NCI-H446 treated with DMSO at 0.1 percent for 48 hours (cell line): ENCODE measurements at places on chromosomes 6 and 20.

GRCh38 chr6:110520209-110520965, 44.0 kb upstream of the SLC22A16 start:
- no peak for DNase-seq

GRCh38 chr6:167350731-167351655, 26.1 kb downstream of the TTLL2 start:
- no peak for DNase-seq

- DNase-seq, result no peak
These were observed 101.7 kb upstream of the BMP2 start for GRCh38 chr20:6665621-6666355.

- no peak for DNase-seq
These were observed 59.6 kb downstream of the PPP1R14C start for GRCh38 chr6:150202404-150202803.

GRCh38 chr6:139764498-139764986, 390.1 kb upstream of the CITED2 start:
- DNase-seq, result peak; percentile 20

DNA sequence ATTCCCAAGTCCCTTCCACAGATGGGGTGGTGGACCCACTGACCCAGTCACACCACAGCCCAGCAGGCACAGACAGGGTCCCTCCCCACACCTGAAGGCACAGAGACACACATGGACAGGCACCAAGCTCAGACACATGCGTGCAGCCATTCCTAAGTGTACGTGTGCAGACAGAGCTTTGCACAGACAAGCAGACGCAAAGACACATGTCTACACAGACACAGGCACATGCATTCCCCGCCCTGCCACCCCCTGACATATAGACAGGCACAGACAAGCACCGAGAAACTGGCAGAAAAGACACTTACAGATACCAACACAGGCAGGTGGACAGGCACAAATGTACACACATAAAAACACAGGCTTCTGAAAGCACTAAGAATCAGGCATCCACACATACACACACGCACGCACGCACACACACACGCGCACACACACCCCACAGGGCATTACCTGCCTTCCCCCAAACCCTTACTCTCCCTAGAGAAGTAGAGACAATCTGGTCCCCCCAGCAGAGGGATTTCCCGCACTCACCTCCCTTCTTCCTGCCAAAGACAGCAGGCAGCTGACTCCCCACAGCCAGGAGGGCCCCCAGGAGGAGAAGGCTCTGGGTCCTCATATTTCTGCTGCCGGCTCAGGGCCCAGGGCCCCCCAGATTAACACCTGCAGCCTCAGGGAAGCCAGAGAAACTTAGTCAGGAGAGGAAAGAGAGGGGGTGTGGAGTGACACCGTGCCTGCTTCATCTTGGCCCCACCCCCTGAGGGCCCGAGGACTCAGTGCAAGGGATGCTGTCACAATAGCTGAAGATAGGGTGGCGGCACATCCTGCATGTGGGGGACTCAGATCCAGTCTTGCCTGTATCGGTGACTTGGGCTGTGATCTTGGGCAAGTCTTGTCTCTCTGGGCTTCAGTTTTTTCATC, at the start of gene WFDC5:
Gene WFDC5, minus strand, starts transcription at position 710 of the 921 bp plus-strand sequence. Its CDS starts 91 bp downstream, at position 619.
- no peak for DNase-seq

DNA sequence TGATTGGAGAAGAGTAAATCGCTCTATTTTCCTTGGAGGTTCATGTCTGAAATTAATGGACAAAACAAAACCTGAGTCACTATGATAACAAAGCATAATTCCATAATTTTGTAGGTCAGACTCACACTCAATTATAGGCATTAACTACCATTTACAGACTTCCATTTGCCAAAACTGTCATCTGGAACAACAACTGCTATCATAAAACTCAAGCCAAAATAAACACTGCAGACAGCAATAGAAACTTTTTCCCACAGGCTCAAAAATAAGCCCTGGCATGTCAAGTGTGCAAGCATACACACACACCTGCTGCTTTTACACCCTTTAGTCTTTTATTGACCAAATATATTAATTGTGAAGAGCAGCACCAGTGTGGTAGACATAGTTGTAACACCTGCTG, 7.1 kb downstream of the MRPS10 start:
- peak; percentile 67 for DNase-seq

GRCh38 chr6:151081656-151082055, 158.1 kb upstream of the AKAP12 start:
- no peak for DNase-seq

DNA sequence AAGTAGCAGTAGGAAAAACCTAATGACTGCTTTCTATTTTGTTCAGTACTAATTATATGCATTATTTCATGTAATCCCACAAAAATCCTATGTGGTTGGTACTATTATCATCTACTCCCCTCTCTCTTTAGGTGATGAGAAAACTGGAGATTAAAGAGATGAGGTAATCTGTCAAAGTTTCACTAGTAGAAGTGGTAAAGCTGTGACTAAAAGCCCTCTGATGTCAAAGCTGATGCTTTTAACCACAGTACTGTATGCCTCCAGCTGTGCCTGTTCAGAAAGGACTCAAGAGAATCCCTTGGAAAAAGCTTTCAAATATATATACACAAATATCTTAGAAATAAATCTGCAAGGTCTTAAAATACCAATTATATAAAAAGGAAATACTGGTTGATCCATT, 38.0 kb downstream of the PHIP start:
- no peak for DNase-seq

GRCh38 chr20:45406260-45407066, 1.6 kb upstream of the DBNDD2 start:
- no peak for DNase-seq

DNA sequence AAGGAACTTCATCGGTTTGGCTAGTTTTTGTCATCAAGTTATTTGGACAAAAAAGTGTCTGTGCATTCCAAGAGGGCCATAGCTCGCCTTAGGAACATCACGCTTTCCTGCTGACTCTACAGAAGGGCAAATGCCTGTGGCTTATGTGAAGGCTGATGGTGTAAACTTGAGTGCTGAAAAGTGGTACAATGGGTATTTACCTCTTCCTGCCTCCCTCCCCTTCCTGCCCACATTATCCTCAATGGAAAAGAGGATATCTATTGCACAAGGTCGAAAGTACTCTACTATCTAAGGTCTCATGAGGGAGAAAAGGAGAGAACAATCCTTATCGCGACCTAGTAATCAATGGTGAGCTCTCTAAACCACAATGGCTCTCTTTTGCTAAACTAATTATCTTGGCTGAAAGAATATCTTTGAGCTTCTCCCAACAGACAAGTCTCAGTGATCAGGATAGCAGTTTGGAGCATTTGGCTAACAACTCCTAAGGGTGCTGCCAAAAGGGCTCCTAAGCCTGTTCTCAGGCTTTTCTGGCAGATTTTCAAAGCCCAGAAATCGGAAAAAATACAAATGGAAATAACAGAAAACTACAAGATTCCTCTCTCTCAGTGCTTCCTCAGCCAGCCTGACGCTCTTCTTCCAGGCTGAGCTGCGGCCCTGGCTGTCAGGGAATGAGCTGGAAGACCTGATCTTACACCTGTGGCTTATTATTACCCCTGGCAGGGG, 42.6 kb upstream of the ENPP1 start:
- DNase-seq, result peak; percentile 3

- no peak for DNase-seq
These were observed 22.8 kb downstream of the FYN start for GRCh38 chr6:111850295-111850937.

GRCh38 chr6:93792746-93793145, 373.4 kb upstream of the EPHA7 start:
- no peak for DNase-seq

- DNase-seq, result peak; percentile 9
These were observed at the start of gene ZNF334 for GRCh38 chr20:46512943-46513844. Gene ZNF334 (minus strand): TSS chr20:46513559. CDS start chr20:46512102, 1,457 bp downstream.

DNA sequence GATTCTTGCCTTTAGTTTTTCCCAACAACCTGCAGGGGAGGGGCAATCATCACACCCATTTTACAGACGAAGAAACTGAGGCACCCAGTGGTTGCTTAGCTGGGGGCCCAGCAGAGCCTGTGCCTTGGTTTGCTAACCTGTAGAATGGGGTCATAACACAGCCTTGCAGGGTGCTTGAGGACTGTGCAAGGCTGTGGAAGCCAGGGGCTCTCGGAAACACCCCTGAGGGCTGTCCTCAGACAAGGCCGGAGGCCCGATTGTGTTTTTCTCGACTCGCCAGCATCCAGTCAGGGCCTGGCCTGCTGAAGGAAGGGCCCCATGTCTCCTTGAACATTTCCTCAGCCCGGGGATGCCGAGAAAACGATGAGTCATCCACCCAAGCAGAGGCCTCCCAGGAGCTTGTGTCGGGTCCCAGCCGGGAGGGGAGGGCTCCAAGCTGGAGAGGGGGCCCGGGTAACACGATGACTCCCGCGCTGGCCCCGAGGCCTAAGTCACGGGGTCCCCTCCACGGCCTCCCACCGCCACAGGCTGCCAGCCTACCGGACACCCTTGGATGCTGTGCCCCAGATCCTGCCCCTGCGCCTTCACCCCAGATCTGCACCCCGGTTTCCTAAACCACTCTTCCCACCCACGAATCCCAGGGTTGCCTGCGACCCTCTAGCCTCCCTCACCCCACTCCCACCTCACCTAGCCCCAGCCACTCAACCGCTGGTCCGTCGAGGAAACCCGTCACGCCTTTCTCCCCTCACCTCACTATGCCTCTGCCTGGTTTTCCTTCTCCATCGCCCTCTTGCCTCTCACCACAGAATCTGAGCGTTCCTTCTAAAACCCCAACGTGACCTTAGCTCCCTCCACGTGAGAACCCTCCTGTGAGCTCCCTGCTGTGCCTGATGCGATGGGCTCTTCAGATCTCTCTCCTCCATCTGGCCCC, 10.6 kb downstream of the NOL4L start:
- DNase-seq, result no peak

DNA sequence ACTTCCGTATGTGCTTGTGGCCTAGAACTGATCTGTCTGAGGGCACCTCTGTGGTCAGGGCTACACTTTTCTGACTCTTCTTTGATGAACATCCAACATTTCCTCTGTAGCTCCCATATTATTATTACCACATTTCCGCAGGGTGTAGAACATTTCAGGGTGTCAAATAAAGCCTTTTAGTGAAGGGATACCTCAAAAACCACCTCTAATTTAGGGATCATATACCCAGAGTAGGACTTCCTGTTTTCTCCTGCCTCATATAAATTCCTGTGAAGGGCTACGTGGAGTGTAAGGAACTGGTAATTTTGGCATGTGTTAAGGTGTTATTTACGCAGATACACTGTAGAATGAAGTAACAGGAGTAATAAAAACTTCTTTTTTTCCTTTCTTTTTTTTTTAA, 5.5 kb upstream of the MUC22 start:
- no peak for DNase-seq

- DNase-seq, result no peak
These were observed 594 bp downstream of the ARFGEF3 start for GRCh38 chr6:138162111-138162954.

- DNase-seq, result peak; percentile 13
These were observed 304.4 kb upstream of the PLCB4 start for GRCh38 chr20:8764344-8764962.

DNA sequence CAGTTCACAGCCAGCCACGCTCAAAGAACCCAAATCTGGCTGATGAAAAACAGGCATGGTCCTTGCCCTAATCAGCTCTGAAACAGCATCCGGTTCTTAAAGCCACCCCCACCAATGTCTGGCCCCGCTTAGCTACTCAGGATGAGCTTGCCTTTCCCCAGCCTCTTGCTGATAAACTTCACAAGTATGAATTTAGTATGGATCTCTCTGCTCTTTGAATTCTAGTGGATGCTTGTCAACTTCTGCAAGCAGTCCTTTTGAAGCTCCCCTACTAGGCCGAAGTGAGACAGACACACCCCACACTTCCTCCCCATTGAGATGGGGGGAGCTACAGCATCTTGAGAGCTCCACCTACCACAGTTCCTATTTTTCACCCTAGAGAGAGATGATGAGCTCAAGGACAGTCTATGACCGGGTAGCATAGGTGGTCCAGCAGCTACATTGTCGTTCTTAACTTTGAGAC, 36.7 kb downstream of the EBF4 start:
- DNase-seq, result no peak

- peak; percentile 73 for DNase-seq
These were observed 184.9 kb downstream of the ARHGAP18 start for GRCh38 chr6:129525055-129525454.

DNA sequence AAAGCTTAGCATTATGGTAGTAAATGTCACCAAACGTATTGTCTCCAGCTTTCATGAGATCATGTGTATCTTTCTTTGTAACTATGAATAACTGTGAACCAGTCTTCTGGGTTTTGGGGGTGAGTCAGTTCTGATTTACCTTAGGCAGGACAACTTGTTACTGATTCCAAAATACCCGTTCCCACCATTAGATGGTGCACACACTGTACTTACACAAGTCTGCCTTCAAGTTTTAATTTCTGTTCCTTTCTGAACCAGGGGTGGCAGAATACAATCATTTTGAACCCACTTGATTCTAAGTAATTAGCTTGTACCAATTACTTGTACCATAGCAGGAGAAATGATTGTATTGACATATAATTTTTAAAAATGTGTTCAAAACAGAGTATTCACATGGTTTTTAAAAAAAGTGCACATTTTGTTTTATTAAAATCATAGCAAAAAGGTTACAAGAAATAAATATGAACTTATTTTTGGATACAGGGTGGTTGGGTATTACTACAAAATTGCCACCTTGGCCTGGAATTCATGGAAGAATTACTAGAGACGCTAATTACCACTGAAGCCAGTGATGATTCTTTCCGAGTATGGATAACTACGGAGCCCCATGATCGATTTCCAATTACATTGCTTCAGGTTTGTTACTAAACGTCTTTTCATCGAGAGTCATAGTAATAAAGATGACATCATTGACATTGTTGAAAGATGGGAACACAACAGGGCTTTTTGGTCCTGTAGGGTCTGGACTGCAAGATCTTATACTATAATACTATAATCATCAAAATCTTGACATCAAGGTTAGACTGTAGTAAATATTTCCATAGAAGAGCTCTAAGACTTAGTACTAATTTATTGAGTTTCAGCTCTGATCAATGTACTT, 75.2 kb upstream of the GLP1R start:
- peak; percentile 60 for DNase-seq

DNA sequence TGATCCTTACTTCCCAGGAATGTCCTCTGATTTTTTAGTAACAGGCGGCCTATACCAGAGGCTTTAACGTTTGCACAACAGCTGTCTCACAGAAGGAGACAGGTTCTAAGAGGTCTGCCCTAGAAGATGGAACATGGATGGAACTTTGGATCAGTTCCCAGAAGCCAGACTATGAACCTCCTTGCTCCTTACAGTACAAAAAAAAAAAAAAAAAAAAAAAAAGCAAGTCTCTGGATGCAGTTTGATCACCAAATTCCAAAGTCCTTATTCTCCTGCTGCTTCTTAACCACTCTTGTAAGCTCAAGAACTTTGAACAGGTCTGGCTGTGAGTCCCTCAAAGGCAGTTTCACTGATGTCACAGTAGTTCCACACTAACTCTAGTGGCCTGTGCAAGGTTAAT, 2.0 kb upstream of the TRMT11 start:
- DNase-seq, result no peak

- no peak for DNase-seq
These were observed 176.6 kb downstream of the PKHD1 start for GRCh38 chr6:51910851-51911250.

- peak; percentile 7 for DNase-seq
These were observed 12.1 kb downstream of the LGSN start for GRCh38 chr6:63307581-63308246.

- DNase-seq, result no peak
These were observed 7.1 kb upstream of the ARMC12 start for GRCh38 chr6:35729722-35730121.
